ENCODE measurements at places on chromosomes 5 and 9.

DNA sequence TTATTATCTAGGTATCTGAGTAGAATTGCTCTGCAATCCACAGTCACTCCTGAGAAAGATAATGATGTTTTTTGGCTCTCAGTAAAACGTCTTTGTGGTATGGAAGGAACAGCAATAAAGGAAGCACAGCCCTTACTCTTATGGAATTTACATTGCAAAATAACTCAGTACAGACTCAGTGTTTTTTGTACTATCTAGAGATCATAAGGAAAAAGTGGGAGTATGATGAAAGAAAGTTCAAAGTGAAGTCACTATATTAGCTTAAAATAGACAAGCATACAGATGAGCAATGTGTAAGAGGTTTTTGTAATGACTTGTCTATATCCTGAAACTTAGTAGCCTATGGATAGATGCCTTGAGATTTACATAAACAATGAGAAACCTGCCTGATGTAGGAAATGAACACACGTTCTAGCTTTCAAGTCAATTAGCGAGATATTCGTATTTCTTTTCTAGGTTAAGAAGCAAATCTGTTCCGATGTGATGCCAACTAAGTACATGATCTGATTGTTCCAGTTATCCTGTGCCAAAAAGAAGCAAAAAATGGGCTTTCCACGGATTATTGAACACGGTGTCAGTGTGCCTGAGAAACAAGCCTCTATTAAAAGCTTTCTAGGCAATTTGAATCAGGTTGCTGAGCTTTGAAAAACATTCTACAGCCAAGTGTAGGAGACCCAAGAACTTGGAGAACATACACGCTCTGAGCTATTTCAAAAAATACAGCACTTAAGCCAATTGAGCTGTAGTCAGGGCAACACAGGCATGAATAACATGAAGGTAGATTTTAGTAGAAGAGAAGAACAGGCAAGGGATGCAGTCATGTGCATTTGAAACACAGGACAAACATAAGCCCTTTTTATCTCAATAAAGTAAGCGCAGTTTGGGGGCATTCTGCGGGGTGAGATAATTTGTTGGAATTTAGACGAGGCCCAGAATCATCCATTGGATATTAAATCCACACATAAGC is 86.3 kb upstream of the TAF11L2 start:
- DNase-seq, result no peak

DNA sequence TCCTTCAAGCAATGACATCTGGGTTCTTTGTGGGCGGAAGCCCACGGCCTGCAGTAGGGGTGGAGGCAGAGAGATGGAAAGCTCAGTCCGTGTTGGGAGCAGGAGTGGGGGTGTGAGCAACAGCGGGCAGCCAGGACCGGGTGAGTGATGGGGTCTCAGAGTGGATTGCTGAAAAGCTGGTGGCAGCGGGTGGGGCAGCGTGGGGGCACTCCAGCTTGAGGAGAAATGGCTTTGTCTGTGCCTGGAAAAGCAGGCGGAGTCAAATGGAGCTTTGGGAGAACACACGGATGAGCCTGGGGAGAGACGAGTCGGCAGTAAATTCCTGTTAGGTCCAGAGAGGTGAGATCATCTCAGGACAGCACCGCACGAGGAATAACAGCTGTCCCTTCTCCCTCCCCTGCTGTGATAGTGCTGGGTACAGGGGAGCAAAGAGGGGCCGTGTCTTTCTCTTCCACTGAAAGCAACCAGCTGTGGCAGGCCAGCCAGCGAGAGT is 42.1 kb downstream of the CACNA1B start:
- DNase-seq, result no peak

- no peak for DNase-seq
Observed at GRCh38 chr5:158461240-158461854, 602.4 kb upstream of the CLINT1 start.

GRCh38 chr5:39190311-39191102 is 28.9 kb downstream of the FYB1 start:
- no peak for DNase-seq

- DNase-seq, result peak; percentile 5
Observed at GRCh38 chr5:71932655-71933338, 174.5 kb upstream of the MAP1B start.

- DNase-seq, result no peak
Observed at GRCh38 chr5:4625206-4625896, 514.8 kb upstream of the ADAMTS16 start.

DNA sequence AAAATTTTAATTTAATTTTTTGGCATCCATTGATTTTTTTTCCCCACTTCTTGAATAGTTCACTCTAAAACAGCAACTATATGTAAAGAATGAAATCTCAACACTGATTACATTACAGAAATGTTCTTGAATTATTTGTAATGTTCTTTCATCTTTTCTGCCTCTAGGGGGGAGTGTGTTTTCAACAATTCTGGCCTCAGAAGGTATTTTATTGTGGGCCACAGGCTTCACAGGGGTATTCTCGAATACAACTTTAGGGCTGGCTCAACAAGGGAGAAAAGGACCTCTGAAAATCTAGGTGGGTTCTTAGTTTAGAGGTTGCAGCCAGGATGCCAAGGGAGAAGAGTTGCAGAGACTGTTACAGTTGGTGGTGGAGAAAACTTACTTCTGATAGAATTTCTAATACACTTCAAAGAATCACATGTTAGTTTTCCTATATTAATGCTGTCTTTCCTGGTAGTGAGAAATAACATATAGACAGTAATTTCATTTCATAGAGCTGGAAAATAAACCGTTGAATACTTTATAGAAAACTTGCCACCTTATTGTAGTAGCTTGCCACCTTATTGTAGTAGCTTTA is 3.6 kb upstream of the NPR3 start:
- DNase-seq, result no peak

DNA sequence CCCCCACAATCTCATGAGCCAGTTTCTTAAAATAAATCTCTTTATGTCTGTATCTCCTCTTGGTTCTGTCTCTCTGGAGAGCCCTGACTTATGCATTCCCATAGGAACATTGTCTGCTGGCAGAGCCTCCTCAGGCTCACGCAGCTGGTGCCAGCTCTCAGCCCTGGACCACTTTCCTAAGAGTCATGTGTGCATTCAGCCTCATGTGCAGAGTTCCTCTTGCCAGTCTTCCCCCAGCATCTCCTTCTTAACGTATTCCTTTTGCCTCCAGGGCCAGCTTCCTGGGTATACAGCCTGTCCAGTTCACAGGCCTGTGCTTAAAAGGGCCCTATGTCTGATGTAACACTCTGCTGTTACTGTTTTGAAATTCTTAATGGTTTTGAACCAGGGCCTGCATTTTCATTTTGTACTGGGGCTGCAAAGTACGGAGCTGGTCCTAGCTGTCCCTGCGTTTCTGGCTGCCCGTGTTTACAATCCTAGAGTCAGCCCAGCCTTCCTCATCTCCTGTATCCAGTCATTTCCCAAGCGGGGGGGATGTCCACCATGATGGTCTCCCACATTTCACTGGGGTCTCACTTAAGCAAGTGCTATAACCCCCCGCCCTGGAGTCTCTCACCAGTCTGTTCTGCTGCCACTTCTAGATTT is 18.1 kb downstream of the ANKRD33B start:
- DNase-seq, result no peak

- DNase-seq, result no peak
Observed at GRCh38 chr5:170861667-170861916, 226 bp upstream of the RANBP17 start.

DNA sequence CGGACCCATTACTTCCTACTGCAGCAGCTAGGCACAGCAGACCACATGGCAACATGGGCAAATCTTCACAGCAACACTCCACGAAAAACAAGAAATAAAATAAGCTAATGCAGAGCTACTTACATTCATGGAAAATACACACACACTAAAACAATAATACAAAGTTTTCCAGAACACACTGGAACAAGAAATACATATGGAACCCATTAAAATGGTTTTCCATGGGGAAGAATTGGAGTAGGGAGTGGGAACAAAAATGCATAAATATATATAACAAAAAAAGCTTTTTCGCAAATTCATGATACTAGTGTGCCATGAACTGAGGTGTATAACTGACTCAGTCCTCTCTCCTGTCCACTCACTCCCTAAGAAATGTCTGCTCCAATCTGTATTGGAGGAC is 8.3 kb downstream of the ADAMTS12 start:
- DNase-seq, result no peak

- no peak for DNase-seq
Observed at GRCh38 chr5:126488443-126489065, 65.3 kb downstream of the GRAMD2B start.

- DNase-seq, result no peak
Observed at GRCh38 chr5:143986516-143987212, 174.7 kb downstream of the HMHB1 start.
